IPS DF 6.9 (cell line): ENCODE measurements at places on chromosomes 7 and 10.

DNA sequence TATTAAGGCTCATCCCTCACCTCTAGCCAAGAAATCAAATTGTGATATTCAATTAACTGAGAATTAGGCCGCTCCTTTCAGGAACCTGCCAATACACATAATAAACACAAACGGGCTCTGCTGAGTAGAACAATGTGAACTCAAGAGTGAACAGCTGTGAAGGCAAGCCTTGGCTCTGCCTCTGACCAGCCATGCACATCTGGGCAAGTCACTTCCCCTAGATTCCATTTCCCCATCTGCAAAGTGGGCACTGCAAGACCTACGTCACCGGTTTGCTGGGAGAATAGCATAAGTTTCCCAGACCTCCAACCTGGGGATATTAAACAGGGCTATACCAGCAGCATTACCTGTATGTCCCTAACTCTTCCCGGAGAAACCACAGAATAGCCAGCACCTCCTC is 355.2 kb downstream of the TNS3 start:
- H3K4me3 ChIP-seq: no peak overlapping the region
- H3K27ac ChIP-seq: no peak overlapping the region
- H3K36me3 ChIP-seq: no peaks in the 10 kb centered on the region

DNA sequence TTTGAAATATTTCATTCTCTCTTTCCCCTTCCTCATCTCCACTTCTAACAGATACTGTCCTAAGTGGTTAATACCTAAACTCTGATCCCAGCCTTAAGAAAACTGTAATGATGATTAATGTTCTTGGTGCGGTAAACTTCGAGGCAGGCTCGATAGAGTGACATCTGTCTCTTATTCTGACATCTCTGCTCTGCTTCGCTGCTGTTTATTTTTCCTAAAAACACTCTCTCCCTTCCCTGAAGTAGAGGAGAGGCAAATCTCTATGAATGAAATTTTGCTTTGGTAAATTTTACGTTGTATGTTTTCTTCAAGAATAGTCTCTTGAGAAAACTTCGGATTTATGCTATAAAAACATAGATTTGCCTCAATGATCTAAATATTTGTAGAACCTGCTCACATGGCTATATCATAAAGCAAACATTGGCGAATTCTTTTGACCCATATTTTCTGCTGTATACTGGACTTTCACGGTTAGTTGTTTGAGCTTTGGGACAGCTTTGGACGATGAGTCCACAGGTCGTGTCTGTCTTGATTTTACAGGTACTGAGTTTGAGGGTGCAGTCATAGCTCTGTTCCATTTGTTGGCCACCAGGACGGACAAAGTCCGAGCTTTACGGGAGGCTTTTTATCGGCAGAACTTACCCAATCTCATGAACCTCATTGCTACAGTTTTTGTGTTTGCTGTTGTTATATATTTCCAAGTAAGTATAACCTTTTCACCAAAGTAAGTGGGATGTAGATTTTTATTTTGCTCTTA is 27.1 kb downstream of the SEC61A2 start:
- H3K36me3 ChIP-seq: no peaks in the 10 kb centered on the region
- H3K27me3 ChIP-seq: no peaks in the 10 kb centered on the region
- no peak overlapping the region for H3K27ac ChIP-seq

DNA sequence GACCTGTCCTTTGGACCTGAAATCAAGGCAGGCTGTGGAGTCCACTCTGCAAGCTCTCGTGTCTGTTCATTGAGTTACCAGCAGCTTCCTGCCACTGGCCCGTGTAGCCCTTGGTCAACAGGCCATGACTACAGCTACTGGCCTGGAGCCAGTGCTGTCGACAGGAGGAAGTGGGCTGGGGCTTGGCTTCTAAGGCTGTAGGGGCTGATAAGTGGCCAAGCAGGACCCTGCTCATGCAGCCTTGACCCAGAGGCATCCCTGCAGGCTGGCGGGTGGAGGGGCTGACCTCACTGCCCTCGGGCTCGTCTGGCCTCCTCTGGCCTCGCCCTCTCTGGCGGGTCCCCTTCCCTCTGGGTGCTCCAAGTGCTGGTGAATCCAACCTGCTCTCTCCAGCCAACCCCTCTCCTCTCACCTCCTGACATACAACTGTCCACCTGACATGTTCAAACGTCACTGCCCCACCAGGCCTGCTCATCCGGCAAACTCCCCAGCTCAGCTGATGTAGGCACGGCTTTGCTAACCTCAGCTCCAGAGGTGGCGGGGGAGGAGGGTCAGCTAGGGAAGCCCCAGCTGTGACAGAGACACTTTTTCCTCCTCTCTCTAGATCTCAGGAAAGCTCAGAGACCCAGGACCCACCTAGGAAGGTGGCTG is 188.6 kb upstream of the LYZL2 start:
- H3K4me1 ChIP-seq: no peaks in the 10 kb centered on the region
- no peaks in the 10 kb centered on the region for H3K27me3 ChIP-seq
- no peaks in the 10 kb centered on the region for H3K36me3 ChIP-seq
- no peak for DNase-seq

DNA sequence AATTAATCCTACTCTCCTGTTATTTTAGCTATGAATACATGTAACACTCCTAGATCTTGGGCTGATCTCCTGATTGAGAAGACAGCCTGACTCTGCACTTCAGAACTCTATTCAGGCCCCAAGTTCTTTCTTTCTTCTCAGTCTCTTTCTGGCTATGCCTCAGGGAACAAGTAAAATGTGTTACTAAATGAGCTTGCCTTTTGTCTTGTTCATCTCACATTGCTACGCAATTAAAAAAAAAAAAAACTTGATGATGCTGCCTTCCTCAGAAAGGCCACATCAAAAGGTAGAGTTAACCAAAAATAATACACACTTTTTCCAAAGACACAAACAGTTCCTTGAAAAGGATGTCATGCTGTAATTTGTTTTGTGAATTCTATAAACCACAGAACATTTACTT is 258.1 kb downstream of the TWIST1 start:
- H3K36me3 ChIP-seq: no peaks in the 10 kb centered on the region
- no peak for DNase-seq
- no peaks in the 10 kb centered on the region for H3K4me1 ChIP-seq
- H3K4me3 ChIP-seq: no peak overlapping the region
- no peaks in the 10 kb centered on the region for H3K27me3 ChIP-seq
